ENCODE measurements at places on chromosomes 7 and 10.

GRCh38 chr10:128563387-128563786, 437.2 kb upstream of the MKI67 start:
- DNase-seq: no peak

DNA sequence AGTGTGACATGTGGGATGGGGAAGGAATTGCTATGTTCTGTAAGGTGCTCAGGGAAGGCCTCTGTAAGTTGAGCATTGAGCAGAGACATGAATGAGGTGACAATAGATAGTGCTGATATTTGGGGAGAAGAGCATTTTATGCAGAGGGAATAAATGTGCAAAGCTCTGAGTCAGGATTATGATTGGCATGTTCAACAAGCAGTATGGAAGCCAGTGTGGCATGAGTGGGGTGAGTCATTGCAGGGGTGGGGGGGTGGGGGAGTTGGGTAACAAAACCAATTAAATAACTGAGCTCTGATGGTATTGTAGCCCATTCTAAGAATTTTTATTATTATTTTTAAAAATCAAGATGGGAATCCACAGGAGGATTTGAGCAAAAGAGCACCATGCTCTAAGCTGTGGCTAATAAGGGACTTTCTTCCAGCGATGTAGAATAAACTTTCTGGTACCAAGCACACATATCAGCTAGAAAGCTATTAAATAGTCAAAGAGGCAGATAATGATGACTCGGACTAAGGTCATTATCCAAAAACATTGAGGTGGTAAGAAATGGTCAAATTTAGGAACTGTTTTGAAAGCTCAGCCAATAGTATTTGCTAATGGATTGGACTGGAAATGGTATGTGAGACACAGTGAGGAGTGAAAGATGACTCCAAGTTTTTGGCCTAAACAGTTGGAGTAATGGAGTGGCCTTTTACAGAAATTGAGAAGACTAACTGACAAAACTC, 96.4 kb downstream of the PRKG1 start:
- no peak for DNase-seq

GRCh38 chr7:147022056-147022455, 905.5 kb downstream of the CNTNAP2 start:
- DNase-seq: no peak

DNA sequence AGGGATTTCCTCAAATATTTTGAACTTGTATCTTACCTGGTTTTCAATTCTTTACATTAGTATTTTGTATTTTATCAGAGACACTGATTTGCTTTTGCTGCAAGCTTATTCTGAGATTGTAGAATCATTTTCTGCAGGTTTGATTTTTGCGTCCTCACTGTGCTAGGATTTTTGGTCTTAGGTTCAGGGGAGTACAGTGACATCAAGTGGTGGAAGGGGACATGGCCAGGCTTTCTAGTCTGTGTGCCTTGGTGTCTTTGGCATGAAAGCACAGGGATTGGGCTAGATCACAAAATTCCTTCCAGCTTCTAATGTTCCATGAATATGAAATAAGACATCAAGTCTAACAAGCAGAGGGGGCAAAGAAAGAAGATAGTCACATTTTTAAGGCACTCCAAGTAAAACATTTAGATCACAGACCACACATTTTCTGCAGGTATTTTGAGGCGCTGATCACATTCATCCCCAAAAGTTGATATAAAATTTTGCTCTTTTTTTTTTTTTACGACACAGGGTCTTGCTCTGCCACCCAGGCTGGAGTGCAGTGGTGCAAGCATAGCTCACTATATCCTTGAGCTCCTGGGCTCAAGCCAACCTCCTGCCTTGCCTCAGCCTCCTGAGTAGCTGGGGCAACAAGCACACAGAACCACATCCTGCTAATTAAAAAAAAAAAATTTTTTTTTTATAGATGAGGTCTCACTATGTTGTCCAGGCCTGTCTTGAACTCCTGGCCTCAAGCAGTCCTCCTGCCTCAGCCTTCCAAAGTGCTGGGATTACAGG, 124.4 kb downstream of the PON1 start:
- DNase-seq: no peak

- DNase-seq: no peak
Measured at GRCh38 chr7:117562759-117563158, 82.9 kb downstream of the CFTR start.

- no peak for DNase-seq
Measured at GRCh38 chr10:77179015-77179695, 458.5 kb downstream of the KCNMA1 start.

GRCh38 chr10:27724287-27724686, 21.3 kb downstream of the MKX start:
- no peak for DNase-seq

DNA sequence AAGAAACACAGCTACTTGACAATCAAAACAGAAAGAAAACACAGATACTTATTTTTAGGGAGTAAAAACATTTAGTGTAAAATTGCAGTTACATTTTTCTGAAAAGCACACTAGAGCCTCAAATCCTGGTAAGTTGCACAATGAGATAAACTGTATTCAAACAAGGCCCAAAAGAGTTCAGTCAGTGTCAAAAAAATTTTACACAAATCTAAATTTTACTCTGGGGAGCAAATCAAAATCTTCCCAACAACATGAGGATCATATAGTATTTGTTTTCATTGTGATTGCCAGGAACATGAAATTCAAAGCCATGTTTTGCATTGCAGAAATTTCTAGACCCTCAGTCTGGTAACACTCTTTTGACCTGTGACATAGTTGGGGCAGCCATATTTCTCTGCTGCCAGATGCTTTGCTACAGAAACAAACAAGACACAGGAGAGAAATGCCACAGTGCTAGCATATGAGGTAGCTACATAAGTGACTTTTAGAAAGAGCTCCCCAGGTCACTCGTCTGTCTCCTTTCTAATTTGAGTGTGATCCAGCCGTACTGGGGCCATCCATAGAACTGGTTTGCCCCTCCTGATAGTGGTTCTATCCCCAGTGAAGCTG, 49.6 kb downstream of the PDE1C start:
- DNase-seq: no peak

- no peak for DNase-seq
Measured at GRCh38 chr7:91596287-91596686, 284.2 kb downstream of the MTERF1 start.

GRCh38 chr10:851901-852300, 79.6 kb downstream of the LARP4B start:
- DNase-seq: no peak

- DNase-seq: no peak
Measured at GRCh38 chr10:51000976-51001375, 73.3 kb upstream of the PRKG1 start.

- DNase-seq: no peak
Measured at GRCh38 chr10:49323171-49323895, 24.4 kb downstream of the C10orf71 start.

- no peak for DNase-seq
Measured at GRCh38 chr10:112687647-112688046, 240.6 kb downstream of the VTI1A start.

GRCh38 chr10:124588736-124589490, 127.3 kb downstream of the LHPP start:
- DNase-seq: no peak

GRCh38 chr10:29319205-29319781, 30.4 kb downstream of the LYZL1 start:
- DNase-seq: no peak

- no peak for DNase-seq
Measured at GRCh38 chr7:75807452-75807851, 6.2 kb downstream of the CCL24 start.

DNA sequence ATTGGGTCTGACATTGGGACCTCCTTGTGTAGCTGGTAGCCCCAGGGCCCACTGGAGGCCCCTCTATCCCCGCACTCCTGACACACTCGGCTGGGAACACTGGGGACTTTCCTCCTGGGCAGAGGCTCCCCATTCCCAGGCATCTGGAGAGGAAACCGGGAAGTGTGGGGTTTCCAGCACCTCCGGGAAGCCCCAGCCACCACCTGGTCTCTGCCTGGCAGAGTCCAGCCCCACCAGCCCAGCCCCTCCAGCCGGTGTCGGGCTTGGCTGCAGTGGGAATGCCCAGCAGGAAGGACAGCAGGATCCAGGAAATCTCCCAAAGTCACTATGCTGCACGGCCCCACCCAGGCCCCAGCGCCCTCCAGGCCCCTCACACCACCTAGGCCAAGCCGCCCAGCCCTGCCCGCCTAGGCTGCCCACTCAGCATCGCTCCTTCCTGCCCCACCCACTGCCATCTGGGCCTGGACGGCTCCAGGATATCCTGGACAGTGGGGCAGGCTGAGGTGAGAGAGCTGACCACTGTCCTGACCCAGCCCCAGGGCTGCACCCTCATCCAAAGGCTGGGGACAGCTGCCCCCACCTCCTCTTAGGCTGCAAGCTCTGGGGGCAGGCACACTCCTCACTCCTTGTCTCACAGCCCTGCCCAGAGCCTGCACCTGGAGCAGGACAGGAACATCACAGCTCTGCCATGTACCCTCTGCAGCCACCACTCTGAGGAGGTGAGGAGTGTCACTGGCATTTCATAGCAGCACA, 11.8 kb downstream of the RASGEF1A start:
- DNase-seq: no peak

- DNase-seq: no peak
Measured at GRCh38 chr10:103551619-103552602, 58.4 kb downstream of the NEURL1 start.

DNA sequence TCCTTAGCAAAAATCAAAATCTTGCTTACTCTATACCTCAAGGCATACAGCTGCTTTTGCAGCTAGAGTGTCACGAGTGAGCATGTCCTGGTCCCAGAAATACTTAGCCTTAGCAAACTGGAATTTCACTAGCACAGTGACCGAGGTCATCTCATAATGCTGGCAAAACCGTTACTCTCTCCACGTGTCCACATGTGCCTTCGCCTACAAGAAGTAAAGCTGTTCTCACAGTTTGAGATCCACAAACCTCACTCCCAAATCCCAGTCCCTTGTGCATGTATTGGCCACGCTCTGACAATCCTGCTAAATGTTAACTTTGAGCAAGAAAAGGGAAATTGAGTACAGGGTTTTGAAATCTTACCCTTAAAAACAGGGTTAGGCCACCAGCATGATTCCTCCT, 111.0 kb upstream of the PLXDC2 start:
- DNase-seq: no peak

DNA sequence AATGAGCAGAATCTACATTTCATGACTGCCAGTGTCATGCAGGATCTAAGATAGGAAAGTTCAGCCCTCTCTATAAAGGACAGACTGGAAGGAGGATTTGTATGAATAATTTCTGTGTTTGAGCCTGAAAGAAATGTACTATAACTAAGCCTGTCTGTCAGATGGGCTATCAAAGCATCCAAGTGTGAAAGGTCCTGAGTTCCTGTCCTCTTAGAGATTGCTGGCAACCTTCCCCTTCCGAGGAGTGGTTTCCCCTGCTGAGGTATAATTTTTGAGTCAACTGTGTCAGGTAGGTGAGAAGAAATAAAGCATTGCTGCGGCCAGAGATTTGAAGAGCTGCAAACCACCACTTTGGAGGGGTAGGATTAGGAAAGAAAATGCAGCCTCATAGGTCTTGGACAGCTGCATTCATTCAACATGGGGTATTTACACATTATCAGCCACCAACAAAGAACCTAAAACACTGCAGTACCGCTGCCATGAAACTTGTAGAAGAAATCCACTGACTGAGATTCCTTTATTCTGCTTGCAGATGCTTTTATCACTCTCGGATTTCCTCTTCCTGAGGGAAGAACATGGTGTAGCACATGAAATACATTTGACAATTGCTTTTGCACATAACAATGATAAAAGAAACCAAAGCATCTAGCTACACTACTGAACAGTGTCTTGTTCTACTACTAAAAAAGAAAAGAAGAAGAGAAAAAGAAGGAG, 189.1 kb downstream of the DGKI start:
- DNase-seq: no peak

DNA sequence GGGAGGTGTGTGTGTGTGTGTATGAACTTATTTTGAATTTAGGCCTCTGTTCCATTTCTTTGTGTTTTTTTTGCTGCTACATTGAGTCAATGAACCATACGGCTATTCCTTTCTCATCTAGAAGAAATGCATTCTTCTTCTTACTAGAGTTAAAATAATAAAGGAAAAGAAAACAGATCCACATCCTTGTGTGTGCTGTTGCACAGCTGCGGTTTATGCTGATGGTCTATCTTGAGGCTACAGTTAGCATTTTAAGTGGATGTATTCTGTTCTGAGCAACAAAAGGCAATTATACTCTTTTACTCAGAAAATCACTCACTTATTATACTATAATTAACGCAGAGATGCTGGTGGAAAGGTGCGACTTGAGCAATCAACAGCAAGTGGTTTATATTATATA, 615.0 kb upstream of the MBL2 start:
- no peak for DNase-seq

DNA sequence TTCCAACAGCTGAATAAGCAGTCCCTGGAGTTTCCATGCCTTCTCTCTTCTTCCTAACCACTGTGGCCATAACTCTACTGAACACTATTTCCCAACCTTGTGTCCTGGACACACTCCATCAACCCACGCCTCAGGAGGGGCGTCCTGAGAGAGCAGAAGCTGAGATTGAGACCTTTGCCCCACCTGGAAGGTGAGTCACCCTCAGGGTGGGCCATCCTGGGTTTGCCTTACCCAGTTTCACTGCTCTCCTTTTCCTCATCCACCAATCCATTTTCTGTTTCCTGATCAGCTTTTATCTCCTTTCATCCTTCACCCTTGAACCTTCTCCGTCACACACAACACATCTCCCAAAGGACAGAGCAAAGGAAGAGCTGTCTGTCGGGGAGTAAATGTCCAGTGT, 91.4 kb downstream of the TMEM130 start:
- no peak for DNase-seq

DNA sequence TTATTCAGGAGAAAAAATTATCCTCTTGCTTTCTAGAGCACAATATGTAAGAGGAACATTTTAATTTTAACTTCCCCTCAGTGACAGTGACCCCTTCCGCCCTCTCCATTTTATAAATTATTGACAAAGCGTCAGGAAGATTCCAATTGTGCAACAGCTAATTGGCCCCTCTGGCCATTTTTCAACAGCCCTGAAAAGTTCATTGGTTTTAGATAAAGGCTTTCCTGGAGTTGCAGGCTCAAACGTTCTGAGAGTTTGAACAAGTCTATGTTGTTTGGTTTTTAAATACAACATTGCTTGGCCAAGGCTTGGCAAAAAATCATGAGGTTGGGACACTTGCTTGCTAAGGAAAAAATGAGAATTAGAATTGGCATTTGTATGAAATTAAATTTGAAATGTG, 422.2 kb upstream of the ANKRD30A start:
- no peak for DNase-seq

DNA sequence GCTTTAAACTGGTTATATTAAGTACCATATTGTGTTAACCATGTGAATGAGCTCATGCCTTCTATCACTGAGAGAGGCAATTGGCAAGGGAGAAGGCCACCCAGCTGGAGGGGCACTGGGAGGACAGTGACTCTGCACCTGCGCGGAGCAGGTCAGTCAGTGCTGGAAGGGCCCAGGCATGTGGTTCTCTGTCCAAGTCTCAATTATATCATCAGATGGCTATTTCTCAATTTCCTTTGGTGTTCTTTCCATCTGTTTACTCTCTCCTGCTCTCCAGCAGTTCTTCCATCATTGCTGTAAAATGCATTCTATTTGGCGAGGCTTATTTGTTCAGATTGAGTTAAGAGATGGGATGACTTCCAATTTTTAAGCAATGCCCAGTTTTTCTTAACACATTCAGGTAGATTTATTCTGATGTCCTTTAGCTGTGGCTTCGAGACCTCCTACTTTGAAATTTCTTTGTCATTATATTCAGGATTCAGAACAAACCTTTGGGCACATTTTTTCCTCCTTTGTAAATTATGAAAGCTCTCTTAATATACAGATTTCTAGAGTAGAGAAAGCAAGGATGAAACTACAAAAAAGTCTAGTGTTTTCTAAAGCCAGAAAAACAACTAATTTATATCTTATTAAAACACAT, 159.3 kb downstream of the BMPER start:
- DNase-seq: no peak

GRCh38 chr10:44234483-44234875, 150.4 kb downstream of the CXCL12 start:
- DNase-seq: no peak
